BE2C (cell line): ENCODE measurements at places on chromosomes 5 and 9.

DNA sequence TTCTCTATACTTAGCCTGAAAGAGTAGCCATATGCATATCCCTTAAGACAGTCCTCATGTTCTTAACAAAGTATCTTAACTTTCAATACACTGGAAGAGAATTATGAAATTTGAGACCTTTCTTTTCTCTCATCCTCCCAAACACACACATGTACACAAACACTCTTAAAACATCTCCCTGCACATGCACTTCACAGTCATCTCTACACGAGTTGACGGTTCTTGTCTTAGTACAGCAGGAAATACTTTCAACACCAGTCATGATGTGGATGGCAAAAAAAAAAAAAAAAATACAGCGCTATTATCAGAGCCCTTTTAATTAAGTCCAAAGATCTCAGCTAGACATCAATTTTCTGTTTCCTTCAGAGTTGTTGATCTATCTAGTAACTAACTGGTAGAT, 43.6 kb upstream of the PCSK1 start:
- no peak for DNase-seq

- no peak for DNase-seq
Observed at GRCh38 chr5:73816656-73817420, 190.8 kb downstream of the ARHGEF28 start.

GRCh38 chr5:129387944-129388343, 72.2 kb upstream of the ADAMTS19 start:
- DNase-seq: no peak

GRCh38 chr9:121679901-121680635, 28.6 kb downstream of the DAB2IP start:
- DNase-seq: no peak

DNA sequence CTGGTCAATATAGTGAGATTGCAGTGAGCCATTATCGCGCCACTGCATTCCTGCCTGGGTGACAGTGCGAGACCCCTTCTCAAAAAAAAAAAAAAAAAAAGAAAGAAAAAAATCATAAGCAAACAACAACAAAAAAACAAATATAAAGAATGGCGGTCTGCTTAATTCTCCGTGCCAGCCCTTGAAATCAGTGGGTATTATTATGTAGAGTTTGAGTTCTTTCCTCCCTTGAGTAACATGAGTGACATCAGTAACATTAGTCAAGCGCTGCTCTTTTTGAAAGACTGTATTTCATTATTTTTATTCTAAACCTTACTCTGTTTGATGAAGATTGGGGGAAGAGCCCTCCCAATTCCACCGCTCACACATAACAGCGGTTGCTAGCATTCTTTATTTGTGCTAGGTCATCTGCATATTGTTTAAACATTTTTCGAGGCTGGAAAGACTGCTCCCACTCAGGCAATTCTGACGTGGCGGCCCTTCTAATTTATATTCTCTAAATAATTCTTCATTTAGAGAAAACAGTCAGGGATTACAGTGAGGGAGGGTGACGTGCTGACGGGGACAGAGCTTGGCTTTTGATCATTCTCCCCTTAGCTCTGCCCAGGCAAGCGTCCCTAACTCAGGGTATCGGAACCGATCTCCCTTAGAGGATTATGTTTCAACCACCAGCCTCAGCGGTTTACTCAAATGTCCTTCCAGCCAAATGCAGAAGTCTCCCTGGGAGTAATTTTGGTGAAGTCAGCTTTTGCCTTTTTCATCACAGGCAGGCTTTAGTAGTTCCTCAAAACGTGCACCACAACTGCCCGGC, 860 bp upstream of the MARCHF6 start:
- no peak for DNase-seq

- no peak for DNase-seq
Observed at GRCh38 chr9:94881454-94881853, 155.0 kb downstream of the AOPEP start.

DNA sequence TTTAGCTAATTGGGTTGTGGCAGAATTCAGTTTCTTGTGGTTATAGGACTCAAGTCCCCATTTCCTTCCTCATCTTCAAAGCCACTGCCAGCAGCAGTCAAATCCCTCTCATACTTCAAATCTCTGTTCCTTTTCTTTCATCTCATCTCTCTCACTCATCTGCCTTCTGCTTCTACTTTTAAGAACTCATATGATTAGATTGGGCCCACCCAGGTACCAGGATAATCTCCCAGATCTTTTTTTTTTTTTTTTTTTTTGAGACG, 8.0 kb upstream of the REEP5 start:
- DNase-seq: no peak

DNA sequence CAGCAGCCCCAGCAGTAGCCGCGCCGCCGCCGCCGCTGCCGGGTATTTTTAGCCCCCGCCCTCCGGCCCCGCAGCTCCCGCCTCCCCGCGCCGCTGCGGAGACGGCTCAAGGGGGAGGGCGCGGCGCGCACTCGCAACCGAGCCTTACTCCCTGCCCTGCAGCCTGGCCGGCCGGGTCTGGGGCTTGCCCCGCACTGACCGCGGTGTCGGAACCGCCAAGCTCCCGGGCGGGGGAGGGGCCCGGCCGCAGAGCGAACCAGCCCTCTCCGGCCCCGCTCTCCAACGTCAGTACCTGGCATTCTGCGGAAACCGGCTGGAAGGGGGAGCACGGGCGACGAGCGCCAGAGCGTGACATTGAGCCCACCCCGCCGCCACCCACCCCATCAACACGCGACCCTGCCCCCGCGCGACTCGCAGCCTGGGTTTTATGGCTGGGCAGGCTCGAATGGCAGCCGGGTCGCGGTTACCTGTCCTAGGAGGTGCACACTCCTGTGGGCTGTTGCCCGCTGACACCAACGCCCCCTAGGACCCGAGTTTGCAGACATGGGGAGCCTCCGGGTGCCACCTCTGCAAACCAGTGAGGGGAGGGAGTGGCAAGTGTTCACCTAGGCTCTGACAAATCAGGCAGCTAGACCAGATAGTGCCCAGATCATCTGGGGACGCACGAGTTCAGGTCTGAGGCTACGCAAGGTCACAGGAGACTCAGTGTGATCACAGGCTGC, at the start of gene ACSL6:
Gene ACSL6 (minus strand): TSS at position 37 of the 722 bp plus-strand sequence. CDS start 105 bp downstream, outside the sequence.
- peak; percentile 61 for DNase-seq

DNA sequence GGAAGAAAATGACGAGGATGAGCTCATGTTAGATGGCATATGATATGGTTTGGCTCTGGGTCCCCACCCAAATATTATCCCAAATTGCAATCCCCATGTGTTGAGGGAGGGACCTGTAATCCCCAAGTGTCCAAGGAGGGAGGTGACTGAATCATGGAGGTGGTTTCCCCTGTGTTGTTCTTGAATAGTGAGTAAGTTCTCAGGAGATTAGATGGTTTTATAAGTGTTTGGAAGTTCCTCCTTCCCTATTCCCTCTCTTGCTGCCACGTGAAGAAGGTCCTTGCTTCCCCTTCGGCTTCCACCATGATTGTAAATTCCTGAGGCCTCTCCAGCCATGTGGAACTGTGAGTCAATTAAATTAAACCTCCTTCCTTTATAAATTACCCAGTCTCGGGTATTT, 10.1 kb downstream of the EDIL3 start:
- DNase-seq: no peak

DNA sequence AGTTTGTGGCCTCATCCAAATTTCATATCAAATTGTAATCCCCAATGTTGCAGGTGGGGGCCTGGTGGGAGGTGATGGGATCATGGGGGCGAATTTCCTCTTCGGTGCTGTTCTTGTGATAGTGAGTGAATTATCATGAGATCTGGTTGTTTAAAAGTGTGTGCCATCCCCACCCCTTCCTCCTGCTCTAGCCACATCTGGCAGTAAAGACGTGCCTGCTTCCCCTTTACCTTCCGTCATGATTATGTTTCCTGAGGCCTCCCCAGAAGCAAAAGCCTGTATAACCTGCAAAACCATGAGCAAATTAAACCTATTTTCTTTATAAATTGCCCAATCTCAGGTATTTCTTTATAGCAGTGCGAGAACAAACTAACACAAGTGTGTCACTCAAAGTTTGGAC, 71.0 kb upstream of the MOCS2 start:
- no peak for DNase-seq

DNA sequence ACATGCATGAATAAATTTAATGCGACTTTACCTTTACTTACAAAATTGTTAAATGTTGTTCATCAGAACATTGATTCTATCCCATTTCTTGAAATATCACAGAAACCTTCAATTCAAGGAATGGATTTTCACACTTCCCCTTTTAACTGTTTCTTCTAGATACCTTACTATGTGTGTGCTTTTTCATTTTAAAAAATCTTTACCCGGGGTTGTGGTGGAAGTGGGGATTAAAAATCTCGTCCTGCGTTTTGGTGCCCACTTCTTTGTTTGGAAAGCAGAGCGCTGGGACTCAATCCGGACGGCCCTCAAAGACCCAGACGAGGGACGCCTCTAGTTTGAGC, 5.8 kb upstream of the MEF2C start:
- DNase-seq: no peak

GRCh38 chr5:157266286-157267007, 524 bp downstream of the CYFIP2 start:
- peak; percentile 17 for DNase-seq

DNA sequence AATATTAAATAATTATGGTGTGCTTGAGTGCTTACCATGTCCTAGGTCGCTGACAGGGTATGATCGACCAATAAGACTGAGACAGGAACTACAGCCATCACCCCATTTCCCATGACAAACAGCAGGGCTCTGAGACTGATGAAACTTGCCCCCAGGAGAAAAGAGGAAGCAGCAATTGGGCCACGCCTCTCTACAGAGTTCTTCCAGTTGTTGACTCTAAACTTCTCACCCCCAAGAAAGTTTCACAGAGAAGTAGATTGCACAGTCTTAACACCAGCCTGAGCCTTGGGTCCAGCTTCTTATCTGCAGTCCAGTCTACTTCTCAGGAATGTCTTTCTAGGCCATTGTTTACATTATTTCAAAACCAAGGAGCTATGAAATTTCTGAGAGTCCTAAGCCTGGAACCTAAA, 182.2 kb upstream of the ANKRD55 start:
- no peak for DNase-seq

- no peak for DNase-seq
Observed at GRCh38 chr9:121688146-121688680, 36.8 kb downstream of the DAB2IP start.

- no peak for DNase-seq
Observed at GRCh38 chr5:91211997-91212713, 171.0 kb downstream of the ARRDC3 start.

- no peak for DNase-seq
Observed at GRCh38 chr5:153352685-153353219, 137.7 kb upstream of the GRIA1 start.

- no peak for DNase-seq
Observed at GRCh38 chr5:73979321-73979720, 353.3 kb downstream of the ARHGEF28 start.

DNA sequence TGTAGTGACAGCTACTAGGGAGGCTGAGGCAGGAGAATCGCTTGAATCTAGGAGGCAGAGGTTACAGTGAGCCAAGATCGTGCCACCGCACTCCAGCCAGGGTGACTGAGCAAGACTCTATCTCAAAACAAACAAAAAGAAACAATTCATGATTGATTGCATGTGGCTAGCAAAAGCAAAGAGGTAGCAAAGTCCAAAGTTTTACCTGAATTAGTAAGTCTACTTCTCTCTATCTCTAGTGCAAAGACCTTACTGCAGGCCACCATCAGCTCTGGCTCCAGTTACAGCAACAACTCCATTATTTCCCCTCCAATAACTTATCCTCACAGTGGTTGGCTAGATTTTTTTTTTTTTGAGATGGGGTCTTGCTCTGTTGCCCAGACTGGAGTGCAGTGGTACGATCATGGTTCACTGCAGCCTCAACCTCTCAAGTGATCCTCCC, 6.2 kb upstream of the SAR1B start:
- no peak for DNase-seq

DNA sequence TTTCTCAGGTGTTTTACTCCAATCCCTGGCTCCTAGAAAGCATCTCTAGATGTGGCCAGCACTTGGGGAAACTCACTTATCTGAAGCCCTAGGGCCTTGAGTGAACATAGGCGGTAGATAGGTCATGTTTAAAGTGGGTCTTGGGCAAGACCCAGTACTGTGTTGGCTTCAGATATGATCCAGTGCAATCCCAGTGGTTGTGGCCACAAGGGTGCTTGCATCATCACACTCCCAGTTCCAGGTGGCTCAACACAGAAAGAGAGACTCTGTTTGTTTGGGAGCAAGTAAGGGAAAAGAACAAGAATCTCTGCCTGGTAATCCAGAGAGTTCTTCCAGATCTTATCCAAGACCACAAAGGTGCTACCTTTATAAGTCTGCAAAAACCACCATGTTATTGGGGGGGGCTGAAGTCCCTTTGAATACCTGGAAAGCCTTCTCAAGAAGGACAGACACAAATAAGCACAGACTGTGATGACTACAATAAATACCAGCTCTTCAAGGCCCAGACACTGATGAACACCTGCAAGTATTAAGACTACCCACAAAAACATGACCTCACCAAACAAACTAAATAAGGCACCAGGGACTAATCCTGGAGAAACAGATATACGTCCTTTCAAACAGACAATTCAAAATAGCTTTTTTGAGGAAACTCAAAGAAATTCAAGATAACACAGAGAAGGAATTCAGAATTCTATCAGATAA, 114.7 kb downstream of the LURAP1L start:
- DNase-seq: no peak

GRCh38 chr5:96871686-96872085, 4.6 kb upstream of the ERAP2 start:
- DNase-seq: no peak

DNA sequence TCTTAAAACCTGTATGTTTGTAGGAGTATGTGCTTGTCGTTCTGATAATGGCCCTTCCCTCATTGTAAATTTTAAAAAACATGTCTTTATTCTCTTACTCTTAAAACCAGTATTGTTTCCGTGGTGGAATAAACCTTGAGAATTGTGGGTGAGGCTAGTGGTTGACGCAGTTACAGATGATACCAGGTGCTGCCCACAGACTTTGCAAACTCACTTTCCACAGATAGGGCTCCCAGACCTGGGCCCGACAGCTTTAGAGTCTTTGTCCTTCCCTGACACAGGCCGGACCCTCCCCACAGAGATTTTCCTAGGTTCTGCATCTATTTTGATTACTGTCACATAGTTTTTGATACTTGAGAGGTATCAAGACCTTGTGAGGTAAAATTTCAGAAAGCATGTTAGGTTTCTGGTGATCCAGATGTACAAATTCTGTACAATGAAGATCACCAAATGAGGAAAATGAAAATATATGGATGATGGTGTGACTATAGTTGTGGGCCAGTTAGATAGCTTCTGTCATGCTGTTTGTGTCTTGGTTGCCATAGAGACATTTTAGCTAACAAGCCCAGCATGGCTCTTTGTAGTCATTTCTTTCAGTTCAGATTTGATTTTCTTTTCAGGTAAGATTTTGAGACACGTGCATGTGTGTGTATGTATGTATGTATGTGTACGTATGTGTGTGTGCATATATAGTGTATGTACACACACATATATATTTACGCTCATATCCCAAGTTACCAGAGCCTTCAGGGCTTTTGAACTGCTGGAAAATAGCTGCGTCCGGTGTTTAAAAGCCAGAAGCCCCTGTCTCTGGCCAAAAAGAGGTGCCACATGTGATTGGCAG, 33.8 kb downstream of the DMRT1 start:
- DNase-seq: no peak
